ENCODE measurements at places on chromosomes 6 and 20. TPM values are rescaled to one million over a fixed set of nuclear protein-coding genes. Genes with fewer than 3 reads are reported as not detected.

Gene LHFPL5
- not detected for total RNA-seq

Gene MLN
- not detected for total RNA-seq

Gene DOP1A
- 26.5 TPM for total RNA-seq

Gene SPEF1
- 0.14 TPM for total RNA-seq

Gene NKX2-4
- total RNA-seq = not detected

Gene EMILIN3
- total RNA-seq = under 0.01 TPM

Gene VSX1
- total RNA-seq = not detected

Gene FOXF2
- total RNA-seq = 3.8 TPM

Gene ARHGAP40
- total RNA-seq = not detected

Gene MSH5
- total RNA-seq = 3.3 TPM

Gene RRBP1
- total RNA-seq = 309 TPM

Gene ZDHHC14
- 5.0 TPM for total RNA-seq

Gene C6orf141
- 3.0 TPM for total RNA-seq

Gene SLC17A4
- total RNA-seq = not detected

Gene GSTA3
- total RNA-seq = not detected

Gene PARD6B
- total RNA-seq = 0.37 TPM

Data from smooth muscle cell of bladder (primary cell).